NCI-H2081 (cell line): ENCODE measurements at places on chromosomes 4 and X.

GRCh38 chr4:114401483-114401882 lies 197.1 kb upstream of the UGT8 start:
- DNase-seq: no peak

DNA sequence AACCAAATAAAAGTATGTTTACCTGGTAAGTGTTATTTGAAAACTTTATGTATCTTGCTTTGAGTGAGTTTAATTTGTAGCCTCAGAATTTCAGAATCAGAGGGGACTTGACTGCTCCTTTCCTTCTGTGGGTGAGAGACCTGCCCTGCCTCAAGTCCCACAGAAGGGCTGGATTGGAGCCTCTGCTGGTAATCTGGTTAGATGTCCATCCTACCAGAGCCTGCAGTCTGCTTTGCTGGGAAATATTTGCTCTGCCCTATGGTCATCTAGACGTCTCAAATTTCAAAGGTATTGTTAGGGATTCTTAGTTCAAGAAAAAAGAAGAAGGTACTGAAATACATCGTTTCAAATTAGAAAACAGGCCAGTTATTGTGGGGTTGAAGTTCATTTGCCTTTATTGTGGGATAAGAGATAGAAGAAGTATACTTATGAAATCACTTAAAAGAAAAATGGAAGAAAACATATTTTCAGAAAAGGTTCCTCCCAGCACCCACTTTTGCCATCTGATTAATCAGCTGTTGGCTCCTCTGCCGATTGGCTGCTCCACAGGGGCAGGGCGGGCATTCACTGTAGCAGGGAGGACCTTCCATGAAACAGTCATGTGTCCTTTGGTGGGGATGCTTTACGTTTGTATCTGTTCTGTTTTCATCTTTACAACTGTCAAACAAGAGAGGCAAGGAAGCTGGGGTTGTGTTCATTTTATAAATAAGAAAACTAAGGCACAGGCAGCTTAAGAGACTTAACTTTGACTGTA lies 73.3 kb upstream of the TLR2 start:
- DNase-seq: no peak

DNA sequence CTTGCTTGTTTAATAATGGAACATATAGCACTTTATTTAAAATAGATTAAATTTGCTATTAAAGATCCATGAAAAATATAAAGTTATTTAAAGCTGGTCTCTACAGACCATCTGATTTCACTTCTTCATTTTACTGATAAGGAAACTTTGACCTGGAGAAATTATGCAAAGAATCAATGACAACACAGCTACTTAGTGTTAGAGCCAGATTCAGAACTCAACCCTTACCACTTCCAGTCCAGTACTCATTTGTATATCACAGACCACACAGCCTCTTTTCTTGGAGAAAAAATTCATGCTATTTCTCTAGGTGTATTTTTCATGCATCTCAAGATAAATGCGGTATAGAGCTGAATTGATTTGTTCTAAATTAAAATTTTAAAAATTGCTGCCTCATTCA lies 34.0 kb downstream of the WDFY3 start:
- DNase-seq: no peak

GRCh38 chrX:155259752-155260151 lies 4.5 kb downstream of the RAB39B start:
- DNase-seq: peak; percentile 3

DNA sequence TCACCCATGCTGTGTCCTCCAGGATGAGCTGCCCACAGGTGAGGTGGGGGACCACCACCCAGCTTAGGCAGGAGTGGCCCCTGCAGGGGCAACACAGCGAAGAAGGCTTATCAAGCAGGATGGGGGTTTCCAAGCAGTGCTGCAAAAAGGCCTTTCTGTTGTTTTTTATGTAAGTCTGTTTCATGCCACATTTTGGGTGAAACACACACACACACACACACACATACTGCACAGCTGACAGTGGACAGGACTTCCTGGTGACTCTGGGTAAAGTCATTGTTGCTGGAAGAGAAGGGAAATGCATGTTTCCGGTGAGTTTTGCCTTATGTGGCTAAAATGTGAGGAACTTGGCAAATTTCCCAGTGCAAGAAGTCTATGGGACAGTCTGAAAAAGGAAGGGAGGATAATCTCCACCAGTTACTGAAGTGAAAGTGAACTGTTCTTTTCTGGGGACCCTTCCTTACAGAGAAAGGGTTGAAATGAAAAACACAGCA lies 119.2 kb downstream of the IRF2 start:
- DNase-seq: no peak

- no peak for DNase-seq
Measured at GRCh38 chr4:48968814-48969213, 17.3 kb upstream of the CWH43 start.
